ENCODE measurements at places on chromosomes 6 and 20.
A peak's percentile ranks its signal among the peaks of the same experiment; 100 is the strongest.

GRCh38 chr6:3800850-3801591 is 48.2 kb upstream of the FAM50B start:
- no peak for DNase-seq

GRCh38 chr6:164037171-164037870 is 622.8 kb downstream of the QKI start:
- DNase-seq: no peak

DNA sequence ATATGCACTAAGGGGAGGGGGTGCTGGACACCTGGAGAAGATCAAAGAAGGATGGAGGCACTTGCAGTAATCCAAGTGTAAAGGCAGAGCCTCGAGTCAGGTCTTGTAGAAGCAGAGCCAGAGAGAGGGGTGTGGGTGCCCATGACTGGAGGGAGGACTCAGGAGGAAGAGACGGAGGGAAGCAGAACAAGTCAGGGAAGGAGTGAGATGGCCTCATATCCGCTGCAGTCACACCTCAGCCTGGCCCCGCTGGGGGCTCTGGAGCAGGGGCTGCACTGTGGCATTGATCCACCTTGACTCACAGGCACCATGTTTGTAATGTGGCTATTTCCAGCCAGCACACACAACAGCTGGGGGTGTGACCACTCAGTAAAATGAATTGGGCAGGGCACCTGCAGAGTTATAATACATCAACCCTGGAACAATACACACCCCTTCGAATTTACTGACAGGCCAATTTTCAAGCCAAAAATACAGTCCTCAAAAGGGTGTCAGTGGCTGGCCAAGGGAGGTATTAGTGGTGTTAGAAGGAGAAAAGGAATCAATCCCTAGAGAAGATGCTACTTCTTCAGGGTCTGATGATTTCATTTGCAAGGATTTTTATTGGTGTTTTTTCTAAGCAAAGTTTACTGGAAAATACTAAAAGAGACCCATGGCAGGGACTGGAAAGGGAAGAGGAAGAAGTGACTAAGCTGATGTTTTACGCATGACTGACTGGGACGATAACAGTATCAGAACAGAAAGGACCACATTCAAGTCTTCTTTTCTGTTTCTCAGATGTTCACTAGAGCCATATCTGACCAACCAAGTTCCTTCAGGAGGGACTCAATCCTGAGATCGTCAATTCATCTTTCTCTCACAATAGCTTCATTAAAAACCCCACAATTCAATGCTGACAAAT is 18.9 kb upstream of the NXT1 start:
- DNase-seq: no peak

- DNase-seq: no peak
Observed at GRCh38 chr6:146582857-146583256, 15.9 kb upstream of the ADGB start.

GRCh38 chr6:96940322-96940721 is 15.8 kb downstream of the KLHL32 start:
- no peak for DNase-seq

GRCh38 chr20:19886661-19887288 is 128.7 kb downstream of the RIN2 start:
- no peak for DNase-seq

- peak; percentile 71 for DNase-seq
Observed at GRCh38 chr20:63639093-63639975, 12.4 kb upstream of the GMEB2 start.

DNA sequence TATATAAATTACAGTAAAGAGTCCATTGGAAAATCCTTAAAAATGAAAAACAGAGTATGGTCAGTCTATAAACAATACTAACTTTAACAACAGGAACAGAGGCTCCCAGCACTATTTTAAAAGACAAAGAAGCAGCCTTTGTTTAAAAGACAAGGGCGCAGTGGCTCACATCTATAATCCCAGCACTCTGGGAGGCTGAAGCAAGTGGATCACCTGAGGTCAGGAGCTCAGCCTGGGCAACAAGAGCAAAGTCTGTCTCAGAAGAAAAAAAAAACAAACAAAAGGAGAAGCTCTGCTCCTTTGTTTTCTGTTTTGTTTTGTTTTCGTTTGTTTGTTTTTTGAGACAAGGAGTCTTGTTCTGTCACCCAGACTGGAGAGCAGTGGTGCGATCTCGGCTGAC is 89.4 kb downstream of the DTNBP1 start:
- no peak for DNase-seq

GRCh38 chr6:23620911-23621401 is 505.1 kb upstream of the NRSN1 start:
- no peak for DNase-seq

DNA sequence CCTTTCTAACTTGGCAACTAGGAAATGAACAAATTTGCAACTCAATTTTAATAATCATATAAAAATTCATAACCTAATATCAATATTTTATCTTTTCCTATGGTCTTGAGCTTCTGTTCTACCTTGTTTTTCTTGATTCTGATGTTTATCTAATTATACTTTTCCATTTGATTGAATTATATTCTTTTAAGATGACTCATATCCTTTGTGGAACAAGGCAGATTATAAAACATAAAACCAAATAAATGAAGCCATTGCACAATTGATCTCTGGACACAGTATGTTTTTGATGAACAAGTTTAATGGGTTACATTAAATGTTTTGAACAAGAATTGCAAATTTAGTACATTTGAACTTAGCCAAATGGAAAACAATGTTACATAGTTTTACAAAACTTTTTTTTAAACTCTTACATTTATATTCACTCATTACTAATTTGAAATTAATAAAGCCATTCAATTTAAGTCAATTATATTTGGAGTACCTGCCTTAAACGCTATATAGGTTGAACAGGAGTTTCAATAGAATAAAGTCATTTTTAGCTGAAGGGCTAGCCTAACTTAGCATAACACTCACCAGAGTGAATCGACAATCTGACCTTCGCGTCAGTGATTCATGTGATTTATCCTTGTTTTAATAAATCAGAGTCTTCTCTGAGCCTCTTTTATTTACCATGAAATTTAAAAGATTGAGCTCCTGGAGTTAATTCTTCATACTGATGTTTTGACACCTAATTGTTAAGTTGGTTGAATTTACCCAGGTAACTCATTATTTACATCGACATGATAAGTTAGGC is 3.8 kb downstream of the NCOA7 start:
- DNase-seq: no peak

DNA sequence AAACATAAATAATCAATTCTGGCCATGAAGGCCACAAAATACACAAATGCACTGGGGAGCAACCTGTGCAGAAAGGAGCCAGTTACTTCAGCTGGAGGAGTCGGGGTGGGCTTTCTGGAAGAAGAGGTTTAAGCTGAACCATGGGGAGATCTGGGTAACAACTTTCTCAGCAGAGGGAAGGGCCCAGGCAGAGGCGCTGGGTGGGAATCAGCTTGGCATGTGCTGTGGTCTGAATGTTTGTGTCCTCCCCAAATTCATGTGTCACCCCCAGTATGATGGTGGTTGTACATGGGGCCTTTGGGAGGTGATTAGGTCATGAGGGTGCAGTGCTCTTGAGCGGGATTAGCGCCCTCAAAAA is 107.9 kb downstream of the SYCP2 start:
- DNase-seq: no peak

DNA sequence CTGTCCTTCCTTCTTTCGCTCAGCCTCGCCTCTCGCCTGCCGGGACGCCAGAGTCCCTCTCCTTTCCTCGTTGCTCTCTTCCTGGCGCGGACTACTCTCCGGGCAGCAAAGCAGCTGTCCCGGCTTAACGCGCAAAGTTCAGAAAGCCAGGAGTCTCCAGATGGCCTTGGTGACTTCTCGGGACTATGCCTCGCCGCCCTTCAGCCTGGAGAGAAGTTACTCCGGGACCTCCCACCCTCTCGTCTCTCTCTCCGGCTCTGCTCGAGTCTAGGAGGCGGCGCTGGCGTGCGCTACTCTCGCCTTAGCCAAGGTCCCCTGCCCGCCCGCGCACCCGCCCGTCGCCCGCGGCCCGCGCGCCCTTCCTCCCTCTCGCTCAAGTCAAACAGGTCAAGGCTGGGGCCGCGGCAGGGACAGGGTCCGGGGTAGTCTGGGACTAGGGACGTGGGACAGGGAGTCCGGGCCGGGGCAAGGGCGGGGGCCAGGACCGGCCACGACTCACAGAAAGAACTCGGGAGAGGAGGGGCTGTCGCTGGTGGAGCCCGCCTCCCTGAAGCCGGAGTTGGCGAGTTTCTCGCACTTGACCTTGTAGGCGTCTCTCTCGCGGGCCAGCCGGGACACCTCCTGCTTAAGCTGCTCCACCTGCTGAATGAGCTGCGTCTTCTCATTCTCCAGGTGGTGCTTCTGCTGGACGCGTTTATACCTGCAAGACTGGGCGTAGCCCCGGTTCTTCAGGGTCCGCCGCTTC is 1.5 kb downstream of the MAFB start:
- DNase-seq: no peak

- DNase-seq: no peak
Observed at GRCh38 chr20:38447251-38447661, 12.1 kb upstream of the SNHG17 start.

DNA sequence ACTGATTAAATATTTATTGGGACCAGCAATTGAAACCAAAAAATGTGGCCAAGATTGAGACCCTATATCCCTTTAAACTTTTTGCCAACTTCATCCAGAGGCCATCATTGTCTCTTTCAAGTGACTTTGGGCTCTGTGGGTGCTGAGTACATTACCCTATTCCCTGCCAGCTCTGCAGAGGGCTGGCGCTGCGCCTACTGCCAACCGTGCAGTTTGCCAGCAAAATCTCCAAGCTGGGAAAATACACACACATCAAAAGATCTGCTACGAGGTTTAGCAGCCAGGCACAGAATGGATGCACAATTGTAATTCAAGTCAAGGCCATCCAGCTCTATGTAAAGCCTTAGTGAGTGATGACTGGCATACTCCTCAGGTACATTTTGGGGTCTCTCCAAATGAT is 125.0 kb downstream of the CBLN4 start:
- DNase-seq: no peak

DNA sequence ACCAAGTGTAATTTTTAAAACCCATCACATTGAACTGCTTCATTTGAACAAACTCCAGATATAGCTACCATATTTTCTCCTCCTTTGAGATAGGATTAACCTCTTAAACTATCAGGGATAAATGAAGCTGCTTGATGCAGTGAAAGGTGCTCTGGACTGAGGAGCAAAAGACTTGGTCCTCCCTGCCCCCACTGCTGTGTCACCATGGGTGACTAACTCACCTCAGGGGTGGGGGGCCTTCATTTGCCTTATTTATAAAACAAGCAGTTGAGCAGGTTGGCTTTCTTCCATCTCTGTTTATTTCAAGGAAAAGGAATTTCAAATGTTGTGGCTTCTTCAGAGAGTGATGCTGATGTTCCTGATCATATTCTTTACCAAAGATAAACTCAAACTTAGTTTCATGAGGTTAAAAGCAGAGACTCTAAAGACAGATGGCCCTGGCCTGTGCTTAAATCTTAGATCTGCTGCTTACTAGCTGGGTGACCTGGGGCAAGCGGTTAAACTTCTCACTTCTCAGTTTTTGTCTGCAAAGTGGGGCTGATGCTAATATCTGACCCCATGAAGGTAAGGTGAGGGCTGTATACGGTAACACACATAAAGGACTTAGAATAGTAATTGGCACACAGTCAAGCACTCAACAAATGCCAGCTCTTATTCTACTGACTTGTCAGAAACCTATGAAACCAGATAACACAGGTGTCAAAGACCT is 50.5 kb downstream of the FHL5 start:
- no peak for DNase-seq

GRCh38 chr6:119323931-119324330 is 25.6 kb downstream of the MAN1A1 start:
- DNase-seq: no peak

DNA sequence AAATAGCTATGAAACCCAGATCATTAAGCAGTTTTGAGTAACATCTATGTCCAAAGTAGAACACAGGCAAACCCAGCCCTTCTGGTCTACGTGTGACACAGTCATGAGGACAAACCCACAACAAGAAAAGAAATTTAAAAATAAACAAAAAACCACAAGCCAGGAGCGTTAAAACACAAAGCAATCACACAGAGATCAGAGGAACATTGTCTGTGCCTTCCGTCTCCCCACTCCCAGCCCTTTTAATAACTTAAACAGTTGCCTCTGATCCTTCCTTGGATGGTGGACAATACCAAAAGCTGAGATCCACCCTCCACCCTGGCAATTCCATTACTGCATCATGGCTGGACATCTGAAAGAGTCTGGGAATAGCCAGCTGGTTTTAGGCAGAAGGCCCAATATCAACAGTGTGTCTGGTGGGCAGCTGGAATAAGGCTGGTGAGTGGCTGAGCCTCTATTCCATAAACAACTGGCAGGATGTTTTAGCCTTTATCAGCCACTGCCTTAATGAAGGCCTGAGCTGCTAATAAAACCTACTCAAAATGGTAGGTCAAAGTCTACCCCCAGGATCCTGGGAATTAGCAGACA is 15.7 kb upstream of the LAMA4 start:
- DNase-seq: no peak
